GM04504 (cell line): ENCODE measurements at places on chromosomes 7 and 10.

GRCh38 chr7:55792048-55792447 lies 70.5 kb downstream of the SEPTIN14 start:
- DNase-seq, result no peak

DNA sequence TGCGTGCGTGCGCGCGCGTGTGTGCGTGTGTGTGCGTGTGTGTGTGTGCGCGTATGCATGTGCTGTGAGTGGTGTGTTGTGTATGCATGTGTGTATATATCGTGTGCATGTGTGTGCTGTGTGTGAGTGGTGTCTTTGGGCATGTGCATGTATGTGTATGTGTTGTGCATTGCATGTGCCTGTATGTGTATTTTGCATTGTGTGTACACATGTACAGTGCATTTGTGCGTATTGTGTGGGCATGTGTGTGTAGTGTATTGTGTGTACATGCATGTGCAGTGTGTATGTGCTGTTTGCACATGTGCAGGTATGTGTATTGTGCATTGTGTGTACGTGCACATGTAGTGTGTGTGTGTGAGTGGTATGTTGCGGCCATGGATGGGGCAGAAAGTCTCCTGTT lies 6.0 kb upstream of the DPYSL4 start:
- no peak for DNase-seq

- no peak for DNase-seq
Measured at GRCh38 chr10:89164920-89165319, 42.2 kb downstream of the CH25H start.

DNA sequence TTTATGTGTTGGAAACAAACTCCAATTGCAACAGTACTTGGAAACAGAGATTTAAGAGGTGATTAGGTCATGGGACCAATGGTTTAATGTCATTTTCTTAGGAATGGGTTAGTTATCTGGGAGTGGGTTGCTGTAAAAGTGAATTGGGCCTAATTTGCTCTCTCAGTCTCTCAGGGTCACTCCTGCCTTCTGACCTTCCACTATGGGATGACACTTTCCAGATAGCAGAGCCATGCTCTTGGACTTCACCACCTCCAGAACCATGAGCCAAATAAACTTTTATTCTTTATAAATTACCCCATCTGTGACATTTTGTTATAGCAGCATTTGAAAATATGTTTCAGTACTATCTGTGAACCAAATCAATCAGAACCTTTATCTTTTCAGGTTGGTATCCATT lies 1509.1 kb downstream of the REEP3 start:
- DNase-seq, result no peak

- DNase-seq, result no peak
Measured at GRCh38 chr7:44801890-44802289, 5.4 kb downstream of the PPIA start.

- no peak for DNase-seq
Measured at GRCh38 chr10:89183571-89183970, 23.5 kb downstream of the CH25H start.

GRCh38 chr7:15495170-15495569 lies 66.6 kb downstream of the AGMO start:
- DNase-seq, result no peak

DNA sequence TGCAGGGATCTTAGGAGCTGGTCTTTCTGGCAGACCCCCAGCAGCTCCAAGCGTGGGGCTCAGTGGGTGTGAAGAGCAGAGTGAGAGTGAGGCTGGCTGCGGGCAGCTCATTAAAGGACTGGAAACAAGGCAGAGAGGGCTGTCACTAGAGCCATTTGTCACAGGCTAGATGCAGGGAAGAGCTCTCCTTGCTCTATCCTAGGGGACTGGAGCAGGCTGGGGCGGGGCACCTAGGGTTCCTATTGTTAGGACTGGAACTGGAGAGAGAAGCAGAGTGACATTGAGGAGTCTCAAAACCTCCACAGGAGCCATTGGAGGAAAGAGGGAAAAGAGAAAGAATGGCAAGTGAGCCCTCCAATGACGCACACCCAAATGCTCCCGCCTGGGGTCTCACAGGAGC lies 772 bp upstream of the DDC start:
- DNase-seq, result no peak

- no peak for DNase-seq
Measured at GRCh38 chr10:26755443-26755903, 58.0 kb downstream of the PDSS1 start.

DNA sequence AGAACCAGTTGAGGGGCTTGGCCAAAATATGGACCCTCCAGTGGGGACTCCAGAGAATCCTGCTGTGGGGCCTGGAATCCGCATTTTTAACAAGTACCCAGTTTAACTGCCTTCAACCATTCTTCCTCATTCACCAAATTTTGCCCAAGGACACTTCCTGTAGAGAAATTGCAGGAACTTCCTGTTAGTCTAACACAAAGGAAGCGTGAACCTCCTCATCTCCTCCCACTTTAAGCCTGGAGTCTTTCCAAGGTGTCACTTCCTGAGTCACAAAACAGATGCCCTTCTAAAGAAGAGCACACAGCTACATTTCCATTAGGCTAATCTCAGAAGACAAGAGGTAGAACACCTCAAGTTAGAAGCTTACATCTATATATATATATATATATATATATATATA lies 188.4 kb downstream of the PPP1R17 start:
- DNase-seq, result peak; percentile 10

DNA sequence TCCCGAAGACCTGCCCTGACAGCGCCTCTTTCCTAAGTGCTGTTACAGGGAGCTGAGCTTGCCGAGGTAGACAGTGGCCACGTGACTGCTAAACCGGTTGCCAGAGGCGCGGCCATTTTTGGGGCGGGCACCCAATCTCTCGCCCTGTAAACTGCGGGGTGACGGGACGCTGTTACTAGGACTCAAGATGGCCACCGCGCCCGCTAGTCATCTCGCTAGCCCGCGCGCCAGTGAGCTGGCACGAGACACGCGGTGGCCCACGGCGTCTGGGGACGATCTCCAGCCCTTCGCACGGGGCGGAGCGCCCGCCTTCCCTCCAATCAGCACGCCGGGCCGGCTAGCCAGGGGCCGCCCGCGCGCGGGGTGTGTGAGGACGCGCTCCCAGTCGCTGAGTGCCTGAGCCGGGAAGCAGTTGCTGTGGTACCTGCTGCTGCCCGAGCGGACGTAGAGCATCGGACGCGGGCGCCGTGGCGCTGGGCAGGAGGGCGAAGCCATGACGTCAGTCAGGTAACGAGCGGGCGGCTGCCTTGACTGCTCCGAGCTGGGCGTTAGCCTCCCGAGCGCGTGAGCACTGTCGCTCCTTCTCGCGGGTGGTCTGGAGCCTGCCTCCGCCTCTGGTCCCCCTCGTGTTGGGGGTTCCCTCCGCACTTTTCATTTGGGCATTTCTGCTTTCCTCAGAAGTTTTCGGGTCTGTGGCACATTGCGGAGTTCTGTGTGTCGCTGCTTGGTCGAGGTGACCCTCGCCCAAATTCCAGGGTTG lies 25.5 kb downstream of the ADK start:
- peak; percentile 92 for DNase-seq

DNA sequence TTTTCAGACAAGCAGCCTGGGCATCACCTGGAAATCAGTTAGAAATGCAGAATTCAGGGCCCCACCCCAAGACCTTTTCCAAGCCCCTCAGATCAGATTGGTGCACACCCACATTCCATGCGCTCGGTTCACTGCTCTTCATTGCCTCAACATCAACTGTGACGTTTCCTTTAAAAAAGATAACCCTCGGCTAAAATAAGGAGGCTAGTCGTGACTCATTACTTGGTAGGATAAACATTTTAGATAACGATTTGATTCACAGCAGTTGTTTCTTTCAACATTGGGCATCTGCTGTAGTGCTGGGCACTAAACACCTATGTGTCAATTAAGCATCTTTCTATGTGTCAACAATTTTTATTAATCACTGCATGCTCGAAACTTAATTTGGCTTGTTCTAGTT lies 191.1 kb upstream of the LRGUK start:
- DNase-seq, result no peak

DNA sequence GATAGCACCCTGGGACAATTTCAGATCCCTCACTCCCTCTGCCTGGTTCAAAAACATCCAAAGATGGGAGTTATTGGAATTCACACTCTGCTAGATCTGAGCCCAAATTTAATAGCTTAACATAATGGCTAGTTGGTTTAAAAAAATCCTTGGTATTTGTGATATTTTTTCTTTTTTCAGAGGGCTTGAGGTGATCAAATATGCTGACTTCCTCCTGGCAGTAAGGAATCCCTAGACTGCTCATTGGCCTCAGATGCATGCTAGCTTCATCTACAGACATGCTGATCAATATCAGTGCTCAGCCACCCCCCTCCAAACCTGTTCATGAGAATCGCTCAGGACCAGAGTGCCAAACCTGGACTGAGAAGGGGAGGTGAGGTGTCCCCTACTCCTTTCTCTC lies 74.7 kb upstream of the PLPP4 start:
- DNase-seq, result no peak

DNA sequence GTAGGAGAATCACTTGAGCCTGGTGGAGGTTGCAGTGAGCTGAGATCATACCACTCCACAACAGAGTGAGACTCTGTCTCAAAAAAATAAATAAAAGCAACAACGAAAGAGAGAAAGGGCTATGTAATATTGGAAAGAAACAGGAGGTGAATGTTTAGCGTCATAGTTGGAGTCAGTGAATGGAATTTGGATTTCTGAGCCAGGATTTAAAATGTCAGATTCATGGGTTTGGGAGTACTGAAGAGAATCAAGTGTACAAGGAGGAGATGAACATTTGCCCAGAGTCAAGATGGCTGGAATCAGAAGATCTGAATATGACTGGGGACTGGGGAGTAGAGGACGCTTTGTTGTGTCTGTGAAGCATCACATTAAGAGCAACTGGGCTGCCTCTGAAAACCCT lies 366.4 kb downstream of the GALNT17 start:
- DNase-seq, result no peak

DNA sequence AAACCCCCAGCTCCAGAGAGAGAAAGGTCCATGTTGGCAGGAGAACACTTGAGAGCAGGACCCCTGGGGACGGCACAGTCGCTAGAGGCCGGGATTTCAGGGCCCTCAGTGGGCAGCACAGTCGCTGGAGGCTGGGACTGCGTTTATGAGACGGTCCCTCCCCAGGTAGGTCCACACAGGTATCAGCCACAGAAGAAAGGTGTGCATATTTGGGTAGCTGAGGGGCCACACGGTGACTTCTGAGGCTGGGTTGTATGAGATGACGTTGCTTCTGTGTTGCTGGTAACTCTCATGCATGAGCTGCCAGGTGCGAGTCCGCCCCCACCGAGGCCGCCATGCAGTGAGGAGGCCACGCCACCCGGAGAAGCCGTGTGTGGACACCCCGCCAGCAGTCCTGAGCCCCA lies 56.9 kb upstream of the PPP2R2D start:
- DNase-seq, result no peak

GRCh38 chr7:73822319-73823173 lies 8.2 kb upstream of the CLDN4 start:
- peak; percentile 98 for DNase-seq

DNA sequence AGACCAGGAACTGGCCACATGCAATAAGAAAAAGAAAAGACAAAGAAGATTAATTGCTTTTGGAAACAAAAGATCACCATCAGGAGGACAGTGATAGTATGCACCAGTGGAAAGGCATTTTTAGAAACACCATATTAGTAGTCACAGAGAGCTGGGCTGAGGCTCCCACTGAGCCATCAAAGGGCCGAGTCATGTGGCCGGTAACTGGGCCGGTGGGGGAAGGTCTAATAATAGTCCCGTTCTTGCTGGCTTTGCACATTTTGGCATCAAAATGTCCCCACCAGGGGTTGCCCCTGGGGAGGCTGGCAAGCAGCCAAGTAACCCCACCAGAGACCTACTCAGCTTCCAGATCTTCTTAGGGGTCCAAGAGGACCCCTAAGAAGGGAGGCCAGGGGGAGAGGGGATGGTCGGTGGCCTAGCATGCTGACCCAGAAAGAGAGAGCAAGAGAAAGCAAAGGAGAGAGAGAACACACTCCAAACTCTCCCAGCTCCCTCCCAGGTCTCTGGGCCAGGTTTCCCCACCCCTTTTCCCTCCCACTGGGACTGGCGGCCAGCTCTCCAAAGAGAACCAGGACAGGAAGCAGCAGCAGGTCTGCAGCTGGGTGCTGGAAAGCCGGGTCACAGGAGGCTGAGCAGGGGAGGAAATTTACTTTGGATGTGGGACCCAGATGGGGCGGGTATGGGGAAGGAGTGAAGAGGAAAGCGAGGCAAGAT lies 70.2 kb upstream of the FGFR2 start:
- DNase-seq, result no peak

GRCh38 chr7:41967156-41967555 lies 264.3 kb upstream of the INHBA start:
- DNase-seq, result peak; percentile 31

GRCh38 chr10:124624466-124624865 lies 119.7 kb downstream of the FAM53B start:
- DNase-seq, result no peak

- DNase-seq, result no peak
Measured at GRCh38 chr10:108250936-108251620, 1086.6 kb upstream of the SORCS1 start.

DNA sequence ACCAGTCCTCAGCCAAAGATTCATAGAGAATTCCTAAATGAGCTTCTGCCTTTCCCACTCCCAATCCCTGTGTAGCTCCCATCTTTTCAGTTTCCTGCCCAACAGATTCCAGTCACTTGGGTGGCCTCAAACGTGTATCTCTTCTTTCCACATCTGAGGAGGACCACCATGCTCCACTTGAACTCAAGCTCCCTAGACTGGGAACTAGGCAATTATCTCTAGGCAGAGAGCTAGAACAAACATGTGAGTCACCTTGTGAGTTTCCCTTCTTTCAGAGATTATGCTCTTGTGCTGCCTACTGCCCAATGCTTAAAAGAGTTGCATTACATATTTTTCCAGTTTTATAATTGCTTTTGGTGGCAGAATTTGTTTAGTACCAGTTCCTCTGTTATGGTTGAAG lies 178.0 kb downstream of the MDFIC start:
- DNase-seq, result no peak

DNA sequence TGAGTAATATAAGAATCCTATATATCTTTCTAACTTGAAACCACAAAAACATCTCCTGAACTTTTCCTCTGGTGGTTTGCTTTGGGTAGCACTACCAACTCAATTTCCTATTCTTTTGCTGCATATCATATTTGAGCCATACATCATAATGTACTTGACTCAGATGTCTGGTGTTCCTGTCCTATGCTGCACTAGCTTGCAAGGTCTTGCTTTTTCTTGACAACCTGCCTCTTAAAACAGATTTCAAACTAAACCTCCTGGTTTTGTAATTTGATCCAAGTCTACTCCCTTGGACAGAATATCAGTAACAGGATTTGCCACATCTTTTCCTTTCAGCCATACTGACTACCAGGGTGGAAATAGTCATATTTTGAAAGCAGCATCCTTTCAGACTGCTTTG lies 520.3 kb upstream of the LRRTM3 start:
- no peak for DNase-seq

GRCh38 chr7:54109501-54109900 lies 432.7 kb upstream of the VSTM2A start:
- DNase-seq, result no peak

- DNase-seq, result no peak
Measured at GRCh38 chr10:124534231-124534798, 72.7 kb downstream of the LHPP start.

GRCh38 chr10:49356181-49356580 lies 39.7 kb downstream of the DRGX start:
- DNase-seq, result no peak
